ENCODE measurements at places on chromosomes 1 and 21.

DNA sequence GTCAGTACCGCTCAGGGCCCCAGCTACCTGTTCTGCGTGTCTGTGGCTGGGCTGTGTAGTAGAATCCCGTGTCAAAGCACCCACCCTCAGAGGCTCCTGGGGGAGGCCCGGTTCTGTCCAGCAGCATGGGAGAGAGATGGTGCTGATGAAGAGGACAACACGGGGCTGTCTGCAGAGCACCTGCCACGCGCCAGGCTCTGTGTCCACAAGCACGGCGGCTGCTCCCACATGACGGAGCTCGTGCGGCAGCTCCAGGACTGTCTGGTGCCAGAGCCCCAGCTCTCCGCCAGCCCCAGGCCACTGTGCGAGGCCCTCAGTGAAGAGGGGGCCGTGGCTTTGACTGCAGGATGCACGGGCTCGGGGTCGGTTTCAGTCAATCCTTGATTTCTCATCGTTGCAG is 42.0 kb upstream of the TSPEAR start:
- DNase-seq = no peak

DNA sequence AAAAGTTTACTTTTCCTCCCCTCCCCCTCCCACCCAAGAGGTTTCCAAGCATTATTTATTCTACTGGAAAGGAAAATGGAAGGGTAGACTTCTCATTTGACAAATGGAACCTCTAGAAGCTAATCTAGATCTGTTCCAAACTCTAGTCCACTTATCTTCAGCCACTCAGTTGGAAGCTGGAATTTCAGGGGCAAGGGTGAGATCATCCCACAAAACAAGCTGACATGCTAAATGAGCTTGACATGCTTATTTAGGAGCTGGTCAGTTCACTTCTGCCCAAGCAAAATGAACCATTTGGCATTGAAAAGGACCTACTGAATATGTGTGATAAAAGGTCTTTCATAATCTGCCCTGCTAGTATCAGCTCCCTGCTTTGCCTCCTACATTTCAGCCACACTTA is 5.0 kb downstream of the LRRC41 start:
- no peak for DNase-seq

GRCh38 chr1:192002063-192002462 is 156.2 kb upstream of the RGS18 start:
- no peak for DNase-seq

DNA sequence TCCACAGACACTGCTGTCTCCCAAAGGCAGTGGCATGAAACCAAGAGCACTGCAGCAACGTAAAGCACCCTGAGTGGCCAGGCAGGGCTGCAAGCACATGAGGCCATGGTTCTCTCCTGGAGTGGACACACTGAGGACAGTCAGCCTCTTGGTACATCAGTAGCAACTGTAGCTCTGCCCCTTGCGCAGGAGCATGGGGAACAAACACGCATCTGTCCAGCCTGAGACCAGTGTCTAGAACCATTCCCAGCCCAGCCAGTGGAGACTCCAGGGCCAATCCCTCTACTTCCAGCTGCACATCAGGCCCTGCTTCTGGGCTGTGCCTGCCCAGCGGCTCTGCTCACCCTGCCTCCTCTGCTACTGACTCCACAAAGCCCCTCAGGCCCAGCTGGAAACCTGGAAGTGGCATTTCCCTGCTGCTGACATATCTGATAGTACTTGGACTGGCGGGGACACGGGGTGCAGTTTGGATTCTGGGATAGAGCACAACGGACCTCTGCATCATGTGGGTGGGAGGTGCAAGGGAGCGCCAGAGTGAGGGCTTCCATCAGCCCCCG is 49.0 kb downstream of the TOR1AIP2 start:
- no peak for DNase-seq

DNA sequence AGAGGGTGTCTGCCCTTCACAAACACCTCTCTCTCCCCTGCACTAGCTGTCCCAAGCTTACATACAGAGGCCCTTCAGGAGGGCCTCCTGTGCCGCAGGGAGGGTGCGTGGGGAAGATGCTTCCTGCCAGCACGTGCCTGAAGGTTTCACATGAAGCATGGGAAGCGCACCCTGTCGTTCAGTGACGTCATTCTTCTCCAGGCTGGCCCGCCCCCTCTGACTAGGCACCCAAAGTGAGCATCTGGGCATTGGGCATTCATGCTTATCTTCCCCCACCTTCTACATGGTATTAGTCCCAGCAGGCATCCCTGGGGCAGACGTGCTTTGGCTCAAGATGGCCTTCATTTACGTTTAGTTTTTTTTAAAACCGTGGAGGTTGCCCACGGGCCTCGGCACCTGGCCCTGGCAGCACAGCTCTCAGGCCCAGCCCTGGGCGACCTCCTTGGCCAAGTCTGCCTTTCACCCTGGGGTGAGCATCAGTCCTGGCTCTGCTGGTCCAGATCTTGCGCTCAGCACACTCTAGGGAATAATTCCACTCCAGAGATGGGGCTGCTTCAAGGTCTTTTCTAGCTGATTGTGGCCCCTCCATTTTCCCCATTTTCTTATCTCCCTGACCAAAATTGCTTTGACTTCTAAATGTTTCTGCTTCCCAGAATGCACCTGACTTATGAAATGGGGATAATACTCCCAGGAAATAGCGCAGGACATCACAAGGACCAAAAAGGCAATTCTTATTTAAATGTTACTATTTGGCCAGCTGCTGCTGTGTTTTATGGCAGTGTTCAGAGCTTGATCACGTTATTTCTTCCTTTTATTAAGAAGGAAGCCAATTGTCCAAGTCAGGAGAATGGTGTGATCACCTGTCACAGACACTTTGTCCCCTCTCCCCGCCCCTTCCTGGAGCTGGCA is 6.1 kb downstream of the NPPA start:
- no peak for DNase-seq

GRCh38 chr1:48667782-48668181 is 108.9 kb downstream of the BEND5 start:
- DNase-seq = no peak

GRCh38 chr1:202058001-202058908 is 47.9 kb downstream of the ELF3 start:
- DNase-seq = no peak

DNA sequence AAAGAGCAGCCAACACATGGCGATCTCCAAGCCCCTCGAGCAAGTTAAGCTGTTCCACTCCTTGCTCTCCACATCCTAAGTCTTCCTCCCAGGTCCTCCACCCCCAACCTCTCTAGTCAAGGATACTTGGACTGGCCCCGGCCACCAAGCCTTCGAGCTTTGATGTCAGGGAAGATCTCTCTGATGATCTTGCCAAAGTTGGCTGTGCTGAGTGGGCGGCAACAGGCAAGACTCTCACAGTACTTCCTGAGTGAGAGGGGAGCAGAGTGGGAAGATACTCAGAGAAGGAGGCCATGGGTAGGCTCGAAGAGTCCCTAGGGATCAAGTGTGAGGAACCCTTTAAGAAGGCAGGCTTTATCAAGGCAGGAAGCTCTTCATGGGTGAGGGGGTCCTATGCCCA is 2.8 kb downstream of the RFX5 start:
- DNase-seq = no peak

GRCh38 chr1:188719735-188720134 is 1757.9 kb downstream of the BRINP3 start:
- peak; percentile 27 for DNase-seq

GRCh38 chr1:44059212-44059611 is 27.9 kb upstream of the SLC6A9 start:
- no peak for DNase-seq

DNA sequence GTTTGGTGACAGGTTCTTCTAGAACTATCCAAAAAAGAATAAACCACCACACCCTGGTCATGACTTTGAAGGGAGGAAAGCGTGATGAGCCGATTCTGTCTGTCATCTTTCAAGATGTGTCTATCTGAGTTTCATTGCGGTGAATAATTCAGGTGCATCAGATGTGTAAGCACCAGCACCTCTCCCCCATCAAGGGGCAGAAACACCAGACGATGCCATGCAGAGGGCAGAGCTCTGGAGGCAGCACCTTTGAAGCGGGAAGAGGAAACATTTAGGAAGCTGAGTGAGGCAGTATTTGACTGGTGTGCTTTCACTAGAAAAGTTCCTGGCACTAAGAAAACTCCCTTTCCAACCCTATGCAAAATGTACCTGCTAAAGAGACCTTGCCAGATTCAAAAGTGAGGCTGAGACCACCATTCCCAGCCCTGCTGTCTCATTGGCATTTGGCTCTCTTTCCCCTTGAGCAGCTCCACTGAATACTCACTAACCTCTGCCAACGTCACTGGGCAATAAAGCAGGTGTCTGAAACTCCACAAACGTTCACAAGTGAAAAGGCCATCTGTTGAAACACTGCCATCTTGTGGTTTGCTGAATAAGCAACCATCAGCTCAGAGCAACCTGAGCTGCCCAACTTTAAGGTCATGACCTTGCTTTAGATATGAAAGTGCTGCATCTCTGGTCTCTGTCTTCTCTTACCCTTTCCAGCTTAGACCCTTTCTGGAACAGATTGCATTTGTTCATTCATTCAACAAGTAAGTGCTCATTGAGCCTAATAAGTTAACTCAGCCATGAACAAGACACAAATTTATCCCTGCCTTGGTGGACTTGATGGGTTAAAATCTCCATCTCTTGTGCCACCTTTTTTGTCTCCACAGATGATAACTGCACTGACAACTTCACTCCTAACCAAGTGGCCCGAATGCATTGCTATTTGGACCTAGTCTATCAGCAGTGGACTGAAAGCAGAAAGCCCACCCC is 228.6 kb downstream of the PAPPA2 start:
- peak; percentile 97 for DNase-seq

DNA sequence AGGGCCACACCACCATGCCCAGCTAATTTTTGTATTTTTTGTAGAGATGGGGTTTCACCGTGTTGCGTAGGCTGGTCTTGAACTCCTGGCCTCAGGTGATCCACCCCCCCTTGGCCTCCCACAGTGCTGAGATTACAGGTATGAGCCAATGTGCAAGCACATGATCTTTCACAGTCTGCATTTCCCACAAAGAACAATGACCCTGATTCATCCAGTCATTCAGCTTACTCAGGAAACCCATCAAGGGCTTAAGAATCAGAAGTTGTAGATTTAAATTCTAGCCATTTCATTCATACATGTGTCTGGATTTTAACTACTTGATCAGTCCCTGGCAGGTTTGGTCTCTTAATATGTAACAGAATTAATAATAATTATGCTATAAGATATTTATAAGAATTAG is 2065.7 kb downstream of the MRPL39 start:
- DNase-seq = no peak

- no peak for DNase-seq
Measured at GRCh38 chr1:53951697-53952096, 5.5 kb downstream of the LRRC42 start.

DNA sequence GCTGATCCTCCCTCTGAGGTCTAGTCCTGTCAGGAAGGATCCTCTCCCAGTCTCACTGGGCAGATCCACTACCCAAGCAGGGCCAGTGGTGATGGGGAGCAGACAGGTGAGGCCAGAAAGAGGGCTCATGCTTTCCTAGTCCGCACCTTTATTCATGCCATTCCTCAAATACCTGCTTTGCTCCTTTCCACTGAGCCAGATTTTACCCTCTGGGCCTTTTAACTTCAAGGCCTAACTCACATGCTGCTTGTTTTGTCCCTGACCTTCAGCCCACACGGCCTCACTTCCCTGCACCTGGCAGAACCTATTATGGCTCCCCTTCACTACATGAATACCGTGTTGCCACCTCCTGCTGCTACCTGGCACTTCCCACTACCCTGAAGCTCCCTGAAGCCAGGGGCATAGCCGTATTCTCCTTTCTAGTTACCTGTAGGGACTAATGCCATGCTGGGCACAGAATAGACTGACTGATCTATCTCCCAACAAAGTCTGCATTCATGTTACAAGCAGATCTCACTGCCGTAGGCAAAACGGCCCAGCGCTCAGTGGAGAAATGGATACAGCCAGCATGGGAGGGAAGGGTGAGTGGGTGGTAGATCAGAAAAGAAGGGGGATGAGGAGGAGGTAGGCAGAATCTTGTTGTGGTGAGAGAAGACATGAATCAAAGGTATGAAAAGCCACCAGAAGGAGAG is 36.1 kb upstream of the GOLT1A start:
- DNase-seq = no peak

- DNase-seq = peak; percentile 44
Measured at GRCh38 chr1:108125312-108126138, 74.6 kb downstream of the SLC25A24 start.

- peak; percentile 37 for DNase-seq
Measured at GRCh38 chr1:209850342-209850979, 22.7 kb downstream of the UTP25 start.

- DNase-seq = peak; percentile 69
Measured at GRCh38 chr1:22428672-22429071, 23.0 kb upstream of the ZBTB40 start.

GRCh38 chr1:245226203-245226499 is 71.4 kb downstream of the KIF26B start:
- DNase-seq = no peak

DNA sequence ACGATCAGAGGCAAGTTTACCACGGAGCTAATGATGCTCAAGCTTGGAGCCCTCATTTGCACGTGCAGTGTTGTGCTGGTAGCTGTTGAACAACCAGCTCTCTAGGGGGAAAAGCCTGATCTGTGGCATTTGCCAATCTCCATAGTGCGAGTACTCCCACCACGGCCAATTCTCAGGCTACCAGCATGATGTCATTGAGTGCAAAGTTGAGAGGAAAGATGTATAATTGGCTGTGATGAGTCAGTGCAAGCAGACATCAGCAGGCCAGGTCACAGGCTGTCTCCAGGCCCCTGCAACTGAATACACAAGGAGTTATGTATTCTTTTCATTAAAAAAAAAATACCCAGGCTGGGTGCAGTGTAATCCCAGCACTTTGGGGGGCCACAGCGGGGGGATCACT is 233.1 kb upstream of the VAMP3 start:
- no peak for DNase-seq

GRCh38 chr1:24964811-24965570 is 34.9 kb upstream of the RUNX3 start:
- DNase-seq = peak; percentile 95

DNA sequence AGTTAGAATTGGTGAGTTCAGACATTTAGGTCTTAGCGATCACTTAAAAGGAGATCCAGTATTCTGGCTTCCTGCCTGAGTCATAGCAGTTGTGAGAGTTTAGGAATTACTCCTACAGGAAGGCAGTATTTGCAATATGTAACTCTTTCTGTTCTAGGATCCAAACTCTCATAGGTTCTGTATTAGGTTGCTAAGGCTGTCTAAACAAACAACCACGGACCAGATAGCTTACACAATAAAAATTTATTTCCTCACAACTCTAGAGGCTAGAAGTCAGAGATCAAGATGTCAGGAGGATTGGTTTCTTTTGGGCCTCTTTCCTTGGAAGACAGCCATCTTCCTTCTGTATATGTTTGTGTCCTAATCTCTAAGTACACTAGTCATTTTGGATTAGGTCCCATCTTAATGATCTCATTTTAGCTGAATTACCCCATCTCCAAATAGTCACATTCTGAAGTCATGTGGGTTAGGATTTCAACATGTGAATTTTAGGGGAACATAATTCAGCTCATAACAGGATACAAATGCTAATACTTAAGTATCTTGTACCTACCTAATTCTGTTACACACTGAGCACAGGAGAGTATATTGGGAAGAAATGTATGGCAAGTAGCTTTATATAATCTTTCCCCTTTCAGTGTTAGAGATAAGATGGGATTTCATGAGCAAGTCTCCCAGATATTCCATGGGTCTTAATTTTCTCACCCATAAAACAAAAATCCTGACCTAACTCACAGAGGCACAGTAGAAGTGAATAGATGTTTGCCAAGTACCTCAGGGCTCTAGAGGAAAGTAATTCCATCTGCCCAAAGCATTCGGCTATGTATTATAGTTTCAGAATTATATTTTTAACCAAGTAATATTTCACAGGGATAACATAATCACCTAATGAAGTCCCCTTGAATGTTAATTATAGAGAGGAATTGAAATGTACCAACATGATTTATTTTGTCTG is 144.4 kb downstream of the PTBP2 start:
- DNase-seq = no peak

- no peak for DNase-seq
Measured at GRCh38 chr1:39886757-39887231, 3.5 kb upstream of the TRIT1 start.

Measured in MM.1S (cell line).